ENCODE measurements at places on chromosomes 7 and 10. TPM values are rescaled to one million over a fixed set of nuclear protein-coding genes. Genes with fewer than 3 reads are reported as not detected.
A peak's percentile ranks its signal among the peaks of the same experiment; 100 is the strongest.

Gene JAKMIP3
- total RNA-seq, result 0.26 TPM

Gene VSTM4
- 0.13 TPM for total RNA-seq

Gene MCU
- 19.1 TPM for total RNA-seq

Gene NOC3L
- total RNA-seq, result 29.2 TPM

Gene IL15RA
- total RNA-seq, result 25.5 TPM

Gene UBE2D4
- 3.0 TPM for total RNA-seq

Gene RNF148
- total RNA-seq, result not detected

Gene TMEM176B
- total RNA-seq, result not detected

Gene STAG3
- 7.8 TPM for total RNA-seq

Gene NCF1
- total RNA-seq, result 0.24 TPM

Gene TAS2R5
- total RNA-seq, result 2.4 TPM

DNA sequence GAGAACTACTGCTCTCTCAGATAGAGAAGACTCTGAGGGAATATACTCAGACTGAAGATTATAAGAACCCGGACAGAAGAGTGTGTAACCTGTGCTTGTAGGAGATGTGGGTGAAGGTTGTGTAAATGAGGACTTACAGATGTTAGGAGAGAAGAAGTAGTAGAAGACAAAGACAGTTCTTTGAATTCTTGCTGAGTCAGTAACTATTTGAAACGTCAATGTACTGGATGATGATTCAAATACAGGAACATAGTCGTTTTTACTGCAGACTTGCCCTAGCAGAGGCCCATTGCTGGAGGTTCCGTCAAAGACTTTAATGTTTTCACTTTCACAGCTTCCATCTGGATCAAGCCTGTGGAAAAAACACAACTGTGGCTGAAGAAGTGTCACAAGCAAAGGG, 6.8 kb downstream of the CUZD1 start:
- peaks cover 60% of the 10 kb centered on the region for H3K36me3 ChIP-seq
- H3K27ac ChIP-seq, result no peak overlapping the region
- H3K4me3 ChIP-seq, result no peak overlapping the region

- no peak overlapping the region for H3K27ac ChIP-seq
- ATAC-seq, result peak; percentile 31
- H3K4me3 ChIP-seq, result no peak overlapping the region
- H3K27me3 ChIP-seq, result peaks cover 14% of the 10 kb centered on the region
Observed at GRCh38 chr7:128351296-128352152, 7.8 kb upstream of the RBM28 start.

- ATAC-seq, result no peak
- H3K27ac ChIP-seq, result no peak overlapping the region
- no peaks in the 10 kb centered on the region for H3K4me1 ChIP-seq
Observed at GRCh38 chr7:113456533-113456932, 338.2 kb upstream of the SMIM30 start.

- H3K36me3 ChIP-seq, result peaks cover 65% of the 10 kb centered on the region
- ATAC-seq, result no peak
- H3K27me3 ChIP-seq, result no peaks in the 10 kb centered on the region
- H3K27ac ChIP-seq, result peak overlapping the region; percentile 71
Observed at GRCh38 chr7:139693651-139694388, 84.0 kb downstream of the HIPK2 start.

GRCh38 chr7:75905785-75906604, 9.0 kb upstream of the POR start:
- no peaks in the 10 kb centered on the region for H3K4me1 ChIP-seq
- H3K4me3 ChIP-seq, result no peak overlapping the region
- no peaks in the 10 kb centered on the region for H3K27me3 ChIP-seq
- ATAC-seq, result no peak
- no peaks in the 10 kb centered on the region for H3K36me3 ChIP-seq

- H3K36me3 ChIP-seq, result no peaks in the 10 kb centered on the region
- H3K4me3 ChIP-seq, result no peak overlapping the region
- ATAC-seq, result no peak
- no peaks in the 10 kb centered on the region for H3K4me1 ChIP-seq
- no peaks in the 10 kb centered on the region for H3K27me3 ChIP-seq
Observed at GRCh38 chr7:115782696-115783490, 247.7 kb downstream of the TFEC start.

- H3K36me3 ChIP-seq, result peaks cover 96% of the 10 kb centered on the region
- peak; percentile 61 for ATAC-seq
- no peak overlapping the region for H3K27ac ChIP-seq
- peaks cover 30% of the 10 kb centered on the region for H3K4me1 ChIP-seq
- H3K4me3 ChIP-seq, result no peak overlapping the region
- no peaks in the 10 kb centered on the region for H3K27me3 ChIP-seq
Observed at GRCh38 chr10:84375011-84375410, 46.6 kb downstream of the CCSER2 start.

DNA sequence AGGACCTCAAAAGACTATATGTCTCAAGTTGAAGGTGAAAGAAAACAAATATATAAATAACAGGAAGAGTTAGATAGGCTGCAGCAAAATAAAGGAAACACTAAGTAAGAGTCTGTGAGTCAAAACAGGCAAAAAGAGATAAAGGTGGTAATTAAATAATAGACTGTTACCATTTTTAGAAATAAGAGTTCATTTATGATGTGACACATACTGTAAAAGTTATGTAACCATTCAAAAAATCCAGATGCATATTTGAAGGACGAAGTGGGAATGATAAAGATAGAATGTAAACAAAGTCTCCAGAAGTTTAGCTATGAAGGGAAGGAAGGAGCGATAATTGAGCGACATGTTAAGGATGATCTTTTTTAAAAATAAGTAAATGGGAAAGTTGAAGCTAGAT, 50.5 kb downstream of the HECTD2 start:
- H3K4me1 ChIP-seq, result no peaks in the 10 kb centered on the region
- H3K27me3 ChIP-seq, result no peaks in the 10 kb centered on the region
- ATAC-seq, result no peak
- peaks cover 16% of the 10 kb centered on the region for H3K36me3 ChIP-seq
- H3K4me3 ChIP-seq, result no peak overlapping the region
- no peak overlapping the region for H3K27ac ChIP-seq

- H3K36me3 ChIP-seq, result peaks cover 24% of the 10 kb centered on the region
- no peaks in the 10 kb centered on the region for H3K27me3 ChIP-seq
- H3K4me3 ChIP-seq, result peak overlapping the region; percentile 94
- H3K27ac ChIP-seq, result peak overlapping the region; percentile 99
- ATAC-seq, result no peak
Observed at GRCh38 chr10:114172216-114172615, 1.8 kb downstream of the CCDC186 start.

DNA sequence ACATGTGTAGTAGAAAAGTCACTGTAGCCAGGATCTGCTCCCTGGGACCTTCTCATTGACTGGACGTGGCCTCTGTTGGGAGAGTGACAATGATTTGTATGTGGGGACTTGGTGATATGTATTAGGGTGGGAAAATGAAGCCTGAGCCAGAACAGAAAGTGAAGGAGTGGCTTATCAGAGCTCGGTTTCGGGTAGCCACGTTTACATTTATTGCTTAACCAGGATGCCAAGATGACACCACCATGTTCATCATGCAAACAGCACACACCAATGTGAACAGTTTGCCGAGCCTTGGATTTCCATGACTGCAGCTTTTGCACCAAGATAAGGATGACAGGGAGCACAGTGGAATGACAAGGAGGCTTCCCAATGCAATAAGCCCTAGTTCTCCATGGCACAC, 112.8 kb upstream of the STK17A start:
- no peak for ATAC-seq
- no peaks in the 10 kb centered on the region for H3K4me1 ChIP-seq
- H3K4me3 ChIP-seq, result no peak overlapping the region
- H3K27me3 ChIP-seq, result peaks cover 4% of the 10 kb centered on the region
- H3K27ac ChIP-seq, result no peak overlapping the region

DNA sequence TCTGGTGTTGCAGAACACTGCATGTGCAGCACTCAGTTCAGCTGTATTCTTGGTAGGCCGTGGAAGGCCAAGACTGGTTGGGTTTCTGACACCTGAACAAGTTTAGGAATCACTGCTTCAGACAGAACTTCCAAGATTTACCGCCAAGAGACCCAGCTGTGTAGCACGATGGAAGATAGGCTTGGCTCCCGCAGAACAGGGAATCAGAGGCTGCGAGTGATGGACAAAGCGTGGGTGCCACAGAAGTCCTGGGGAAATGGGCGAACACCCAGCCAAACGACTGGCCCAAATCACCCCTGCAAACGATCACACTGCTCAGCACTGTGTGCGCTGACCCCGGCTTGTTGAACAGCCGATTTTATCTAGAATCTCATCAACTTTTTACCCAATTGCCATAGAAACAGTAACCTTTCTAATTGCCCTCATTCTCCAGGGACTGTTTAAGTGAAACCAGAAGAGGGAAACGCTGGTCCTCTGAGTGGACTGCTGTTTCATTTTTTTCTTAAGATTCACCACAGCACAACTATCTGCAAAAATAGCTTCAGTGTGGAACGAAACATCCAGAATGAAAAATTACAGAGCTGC, 17.9 kb downstream of the ZFAND2A start:
- no peaks in the 10 kb centered on the region for H3K27me3 ChIP-seq
- H3K36me3 ChIP-seq, result no peaks in the 10 kb centered on the region
- no peak for ATAC-seq
- H3K4me1 ChIP-seq, result peaks cover 3% of the 10 kb centered on the region

DNA sequence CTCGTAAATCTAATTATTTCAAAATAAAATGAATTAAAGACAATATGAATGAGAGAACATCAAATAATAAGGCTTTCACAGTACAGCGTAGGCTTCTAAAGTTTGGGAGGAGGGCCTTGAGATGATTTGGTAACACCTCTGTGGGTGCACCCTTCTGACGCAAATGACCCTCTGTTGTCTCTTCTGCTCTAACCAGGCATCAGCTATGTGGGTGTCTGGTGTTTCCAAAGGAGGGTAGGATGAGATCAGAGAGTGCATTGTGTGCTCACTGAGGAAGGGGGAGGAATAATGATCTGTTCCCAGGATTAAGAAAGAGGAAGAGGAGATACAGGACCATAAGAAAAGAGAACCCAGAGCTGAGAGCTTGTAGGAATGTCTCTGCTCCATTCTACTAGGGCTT, 420.4 kb downstream of the SDK1 start:
- no peak overlapping the region for H3K4me3 ChIP-seq
- no peak for ATAC-seq
- H3K36me3 ChIP-seq, result no peaks in the 10 kb centered on the region
- H3K27me3 ChIP-seq, result no peaks in the 10 kb centered on the region
- no peak overlapping the region for H3K27ac ChIP-seq

DNA sequence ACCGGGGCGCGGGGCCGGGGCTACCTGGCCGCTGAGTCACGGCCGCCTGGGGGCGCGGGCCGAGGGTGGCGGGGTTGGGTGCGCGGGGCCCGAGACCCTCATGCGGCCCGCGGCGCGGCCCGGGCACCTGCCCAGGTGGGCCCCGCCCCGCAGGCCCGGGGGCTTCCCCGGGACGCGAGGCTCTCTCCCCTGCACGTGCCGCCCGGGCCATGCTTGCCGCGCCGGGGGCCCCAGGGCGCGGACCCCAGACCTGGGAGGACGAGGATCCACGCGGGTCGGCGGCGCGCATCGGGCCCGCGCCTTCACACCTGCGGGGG, 402 bp downstream of the MAFK start:
- no peak for ATAC-seq
- H3K27me3 ChIP-seq, result peaks cover 4% of the 10 kb centered on the region
- peaks cover 12% of the 10 kb centered on the region for H3K4me1 ChIP-seq

- H3K27ac ChIP-seq, result no peak overlapping the region
- no peaks in the 10 kb centered on the region for H3K36me3 ChIP-seq
- no peaks in the 10 kb centered on the region for H3K27me3 ChIP-seq
Observed at GRCh38 chr10:122507616-122508015, 46.3 kb downstream of the HTRA1 start.

GRCh38 chr10:67802767-67803538, 35.0 kb downstream of the DNAJC12 start:
- H3K27ac ChIP-seq, result peak overlapping the region; percentile 85
- ATAC-seq, result no peak
- peak overlapping the region; percentile 54 for H3K4me3 ChIP-seq
- H3K36me3 ChIP-seq, result no peaks in the 10 kb centered on the region

DNA sequence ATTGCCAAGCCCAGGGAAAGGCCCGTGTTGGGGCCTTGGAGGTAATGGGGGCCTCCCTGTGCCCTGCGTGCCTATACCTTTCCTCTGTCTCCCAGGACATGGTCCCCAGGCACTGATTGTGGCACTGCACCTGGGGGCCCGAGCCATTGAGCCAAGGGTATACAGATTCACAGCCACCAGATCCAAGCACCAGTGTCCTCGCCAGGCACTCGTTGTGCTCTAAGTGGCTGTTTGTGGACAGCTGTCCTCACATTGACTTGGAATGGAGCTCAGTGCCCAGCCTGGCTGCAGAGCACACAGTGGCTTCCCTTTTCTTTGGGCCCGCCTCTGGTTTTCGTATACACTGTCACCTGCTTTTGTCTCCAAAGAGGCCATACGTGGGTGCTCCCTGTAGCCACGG, 72.0 kb upstream of the BTBD16 start:
- H3K4me3 ChIP-seq, result no peak overlapping the region
- no peaks in the 10 kb centered on the region for H3K36me3 ChIP-seq
- no peaks in the 10 kb centered on the region for H3K4me1 ChIP-seq

DNA sequence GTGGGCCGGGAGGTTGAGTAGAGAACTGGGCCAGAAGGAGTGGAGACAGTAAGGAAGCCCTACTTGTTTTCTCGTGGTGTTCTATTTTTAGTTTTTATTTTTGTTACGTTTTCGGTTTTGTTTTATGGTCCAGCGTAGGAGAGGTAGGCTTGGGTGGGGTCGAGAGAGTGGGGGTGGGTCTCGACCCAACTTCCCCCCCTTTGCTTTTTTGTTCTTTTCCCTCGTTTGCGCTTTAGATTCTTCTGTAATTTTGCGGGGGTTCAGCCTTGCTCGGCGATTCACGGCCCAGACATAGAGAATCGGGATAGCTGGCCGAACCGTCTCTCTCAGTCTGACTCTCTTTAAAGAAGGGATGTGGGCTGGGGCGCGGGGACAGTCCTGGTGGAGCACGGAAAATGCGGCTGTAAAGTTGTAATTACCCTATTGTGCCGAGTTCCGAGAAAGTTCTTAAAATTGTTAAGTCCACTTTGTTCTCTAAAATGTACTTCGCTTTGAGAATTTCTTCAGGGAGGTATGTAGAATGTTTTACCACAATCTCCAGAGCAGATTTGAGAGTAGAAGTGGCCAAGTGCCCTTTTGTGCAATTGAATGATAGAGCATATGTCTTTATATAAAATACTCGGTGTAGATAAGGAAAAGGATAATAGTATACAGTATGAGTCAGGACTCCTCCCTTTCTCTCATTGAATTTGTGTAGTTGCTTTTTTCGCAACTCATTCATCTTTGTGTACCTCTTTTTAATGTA, 816 bp downstream of the DMTF1 start:
- peak overlapping the region; percentile 94 for H3K27ac ChIP-seq
- peak; percentile 46 for ATAC-seq
- peaks cover 27% of the 10 kb centered on the region for H3K4me1 ChIP-seq
- no peaks in the 10 kb centered on the region for H3K27me3 ChIP-seq
- H3K4me3 ChIP-seq, result peak overlapping the region; percentile 93

- H3K4me1 ChIP-seq, result no peaks in the 10 kb centered on the region
- no peak overlapping the region for H3K4me3 ChIP-seq
- ATAC-seq, result no peak
- H3K27ac ChIP-seq, result no peak overlapping the region
Observed at GRCh38 chr7:21617916-21618390, 75.1 kb downstream of the DNAH11 start.

- H3K27me3 ChIP-seq, result no peaks in the 10 kb centered on the region
- H3K36me3 ChIP-seq, result no peaks in the 10 kb centered on the region
- no peak overlapping the region for H3K4me3 ChIP-seq
- no peaks in the 10 kb centered on the region for H3K4me1 ChIP-seq
- H3K27ac ChIP-seq, result no peak overlapping the region
Observed at GRCh38 chr10:88293073-88293472, 290.0 kb downstream of the RNLS start.

All from activated T-helper 17 cell treated with anti-CD3 and anti-CD28 coated beads, Interleukin-2, amount 50 U/mL, for 72 hours (primary cell).